ENCODE measurements at places on chromosomes 16 and 17.

DNA sequence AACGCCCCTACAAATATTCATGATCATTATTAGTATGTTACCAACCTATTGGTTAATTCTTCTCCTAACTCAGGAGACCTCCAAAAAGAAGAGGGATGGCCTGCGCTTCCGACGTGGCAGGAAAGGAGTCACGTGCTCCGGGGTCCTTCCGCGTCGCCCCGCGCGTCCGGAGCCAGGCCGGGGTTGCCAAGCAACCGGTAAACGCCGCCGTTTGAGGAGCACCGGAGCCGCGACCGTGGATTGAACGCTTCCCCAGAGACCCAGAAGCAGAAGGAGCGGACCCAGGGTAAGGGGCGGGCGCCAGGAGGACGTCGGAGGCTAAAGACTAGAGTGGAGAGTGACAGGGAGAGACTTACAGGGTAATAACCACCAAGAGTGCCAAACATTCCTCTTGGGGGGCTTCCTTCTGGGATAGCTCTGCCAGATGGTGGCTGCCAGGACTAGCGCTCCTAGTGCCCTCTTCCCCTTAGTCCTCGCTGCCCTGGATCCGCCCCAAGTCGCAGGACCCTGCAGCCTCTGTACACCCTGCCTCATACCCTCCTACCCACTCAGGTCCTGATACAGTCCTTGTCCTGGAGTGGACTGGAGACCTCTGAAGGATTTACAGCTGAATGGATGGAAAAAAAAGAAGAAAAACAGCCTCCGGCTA, at the start of gene DNAI2:
Gene DNAI2 (plus strand): TSS at position 175 of the 649 bp plus-strand sequence. CDS start 7,584 bp downstream, outside the sequence.
- H3K27ac ChIP-seq, result no peak within 1 kb of the TSS
- DNase-seq, result no peak
- peaks cover 57% of the 10 kb centered on the region for H3K4me1 ChIP-seq
- H3K4me3 ChIP-seq, result peak within 1 kb of the TSS; percentile 41

GRCh38 chr16:2710021-2710710, 9.9 kb downstream of the PRSS27 start:
- peaks cover 4% of the 10 kb centered on the region for H3K4me1 ChIP-seq
- H3K27ac ChIP-seq, result no peak overlapping the region
- H3K27me3 ChIP-seq, result no peaks in the 10 kb centered on the region
- no peak overlapping the region for H3K4me3 ChIP-seq
- peaks cover 30% of the 10 kb centered on the region for H3K36me3 ChIP-seq
- no peak for DNase-seq

GRCh38 chr17:39318636-39319035, 82.8 kb downstream of the FBXL20 start:
- no peaks in the 10 kb centered on the region for H3K27me3 ChIP-seq
- DNase-seq, result no peak
- no peaks in the 10 kb centered on the region for H3K4me1 ChIP-seq
- no peaks in the 10 kb centered on the region for H3K36me3 ChIP-seq
- no peak overlapping the region for H3K4me3 ChIP-seq

DNA sequence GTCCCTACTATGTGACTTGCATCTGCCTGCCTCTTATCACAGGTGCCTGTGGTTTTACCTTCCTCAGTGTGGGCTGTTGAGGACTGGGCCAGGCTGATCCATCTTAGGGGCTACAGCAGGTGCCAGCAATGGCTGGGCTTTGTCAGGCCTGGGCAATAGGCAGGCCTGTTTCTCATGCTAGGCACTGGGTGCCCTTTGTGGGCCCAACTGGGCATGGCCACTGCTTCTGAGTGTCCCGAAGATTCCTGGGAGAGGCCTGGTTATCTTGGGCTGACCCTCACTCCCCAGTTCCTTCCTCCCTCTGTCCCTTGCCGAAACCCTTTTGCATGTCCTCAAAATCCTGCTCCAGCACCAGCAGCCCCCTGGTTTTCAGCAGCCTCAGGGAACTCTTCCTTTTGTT, 1024.9 kb downstream of the KCNJ18 start:
- H3K36me3 ChIP-seq, result no peaks in the 10 kb centered on the region
- no peaks in the 10 kb centered on the region for H3K27me3 ChIP-seq
- no peaks in the 10 kb centered on the region for H3K4me1 ChIP-seq
- no peak for DNase-seq
- no peak overlapping the region for H3K27ac ChIP-seq

GRCh38 chr16:12089492-12090150, 113.1 kb downstream of the SNX29 start:
- peak overlapping the region; percentile 72 for H3K27ac ChIP-seq
- H3K27me3 ChIP-seq, result no peaks in the 10 kb centered on the region
- peak; percentile 37 for DNase-seq
- H3K4me1 ChIP-seq, result peaks cover 60% of the 10 kb centered on the region
- H3K4me3 ChIP-seq, result peak overlapping the region; percentile 49

- no peak overlapping the region for H3K27ac ChIP-seq
- peak overlapping the region; percentile 72 for H3K4me3 ChIP-seq
- no peaks in the 10 kb centered on the region for H3K36me3 ChIP-seq
- no peak for DNase-seq
- peaks cover 20% of the 10 kb centered on the region for H3K4me1 ChIP-seq
Observed at GRCh38 chr17:41664587-41665565, 23.8 kb upstream of the EIF1 start.

GRCh38 chr16:85363881-85364280, 249.2 kb upstream of the GSE1 start:
- H3K4me1 ChIP-seq, result peaks cover 24% of the 10 kb centered on the region
- no peak overlapping the region for H3K4me3 ChIP-seq
- no peak for DNase-seq

- peaks cover 36% of the 10 kb centered on the region for H3K4me1 ChIP-seq
- no peak overlapping the region for H3K27ac ChIP-seq
- no peak for DNase-seq
- no peaks in the 10 kb centered on the region for H3K36me3 ChIP-seq
Observed at GRCh38 chr17:80030730-80031410, 4.8 kb downstream of the TBC1D16 start.

- DNase-seq, result peak; percentile 46
- H3K36me3 ChIP-seq, result no peaks in the 10 kb centered on the region
- H3K27me3 ChIP-seq, result peaks cover 43% of the 10 kb centered on the region
- H3K4me3 ChIP-seq, result no peak overlapping the region
- H3K27ac ChIP-seq, result peak overlapping the region; percentile 16
Observed at GRCh38 chr16:27383556-27384243, 18.3 kb upstream of the IL21R start.

GRCh38 chr17:21072745-21073197, 30.0 kb upstream of the USP22 start:
- H3K4me3 ChIP-seq, result no peak overlapping the region
- no peak overlapping the region for H3K27ac ChIP-seq
- no peak for DNase-seq
- H3K27me3 ChIP-seq, result no peaks in the 10 kb centered on the region

DNA sequence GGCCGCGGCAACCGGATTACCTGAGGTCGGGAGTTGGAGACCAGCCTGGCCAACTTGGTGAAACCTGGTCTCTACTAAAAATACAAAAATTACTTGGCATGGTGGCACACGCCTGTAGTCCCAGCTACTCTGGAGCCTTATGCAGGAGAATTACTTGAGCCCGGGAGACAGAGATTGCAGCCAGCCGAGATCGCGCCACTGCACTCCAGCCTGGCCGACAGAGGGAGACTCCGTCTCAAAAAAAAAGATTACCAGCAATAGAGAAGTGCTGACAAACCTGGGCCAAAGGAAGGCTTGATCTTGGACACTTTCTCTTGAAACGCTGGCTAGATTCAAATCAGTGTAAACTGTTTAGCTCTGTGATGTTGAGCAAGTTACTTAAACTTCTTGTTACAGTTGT, 4.3 kb downstream of the MT1H start:
- no peak overlapping the region for H3K27ac ChIP-seq
- H3K4me3 ChIP-seq, result no peak overlapping the region
- H3K4me1 ChIP-seq, result peaks cover 22% of the 10 kb centered on the region

GRCh38 chr17:73998653-73999645, 204.5 kb upstream of the RPL38 start:
- H3K36me3 ChIP-seq, result no peaks in the 10 kb centered on the region
- H3K27me3 ChIP-seq, result peaks cover 93% of the 10 kb centered on the region
- H3K27ac ChIP-seq, result no peak overlapping the region
- no peaks in the 10 kb centered on the region for H3K4me1 ChIP-seq
- peak overlapping the region; percentile 15 for H3K4me3 ChIP-seq

DNA sequence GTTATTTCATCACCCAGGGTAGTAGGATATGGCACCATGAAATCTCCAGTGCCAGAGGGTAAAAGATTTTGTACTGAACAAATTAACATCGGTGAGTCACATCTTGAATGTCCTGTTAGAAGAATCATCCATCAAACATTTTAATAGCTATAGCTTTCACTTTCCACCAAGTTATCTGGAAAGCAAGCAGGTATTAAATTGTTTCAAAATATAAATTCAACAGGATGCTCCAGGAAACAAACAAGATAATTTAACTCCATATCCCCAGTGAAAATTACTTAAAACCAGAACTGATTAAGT, 2.4 kb downstream of the VEZF1 start:
- DNase-seq, result no peak
- H3K36me3 ChIP-seq, result peaks cover 23% of the 10 kb centered on the region
- peaks cover 95% of the 10 kb centered on the region for H3K4me1 ChIP-seq
- H3K27ac ChIP-seq, result peak overlapping the region; percentile 99
- peak overlapping the region; percentile 89 for H3K4me3 ChIP-seq

DNA sequence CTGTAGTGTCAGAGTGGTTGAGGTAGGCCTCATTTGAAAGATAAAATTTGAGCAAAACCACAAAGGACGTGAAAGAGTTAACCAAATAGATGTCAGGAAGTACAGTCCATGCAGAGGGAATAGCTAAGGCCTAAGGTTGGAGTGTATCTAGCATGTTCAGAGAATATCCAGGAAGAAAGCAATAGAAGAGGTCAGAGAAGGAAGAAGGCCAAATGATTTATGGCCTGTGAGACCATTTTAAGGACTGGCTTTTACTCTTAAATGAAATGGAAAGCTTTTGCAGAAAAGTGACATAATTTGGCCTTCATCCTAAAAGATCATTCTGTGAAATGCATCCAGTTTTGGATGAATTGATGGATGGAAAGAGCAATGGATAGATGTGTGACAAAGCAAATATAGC, 116.5 kb downstream of the NLK start:
- no peaks in the 10 kb centered on the region for H3K27me3 ChIP-seq
- no peak for DNase-seq
- no peak overlapping the region for H3K27ac ChIP-seq

- no peak for DNase-seq
- peaks cover 25% of the 10 kb centered on the region for H3K27me3 ChIP-seq
- no peak overlapping the region for H3K27ac ChIP-seq
Observed at GRCh38 chr17:77636835-77637817, 321.4 kb upstream of the TNRC6C start.

DNA sequence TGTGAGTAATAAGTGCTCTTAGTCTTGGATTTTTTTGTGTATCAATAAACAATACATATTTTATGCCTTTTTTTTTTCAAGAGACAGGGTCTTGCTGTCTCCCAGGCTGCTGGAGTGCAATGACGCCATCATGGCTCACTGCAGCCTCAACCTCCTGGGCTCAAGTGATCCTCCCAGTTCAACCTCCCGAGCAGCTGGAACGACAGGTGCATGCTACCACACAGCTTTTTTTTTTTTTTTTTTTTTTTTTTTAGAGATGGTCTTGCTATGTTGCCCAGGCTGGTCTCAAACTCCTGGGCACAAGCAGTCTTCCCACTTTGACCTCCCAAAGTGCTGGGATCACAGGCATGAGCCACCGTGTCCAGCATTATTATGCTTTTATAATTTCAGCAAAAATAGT, 13.0 kb downstream of the ACSF2 start:
- H3K27ac ChIP-seq, result no peak overlapping the region
- H3K36me3 ChIP-seq, result no peaks in the 10 kb centered on the region
- peaks cover 13% of the 10 kb centered on the region for H3K4me1 ChIP-seq
- H3K27me3 ChIP-seq, result no peaks in the 10 kb centered on the region
- no peak overlapping the region for H3K4me3 ChIP-seq
- DNase-seq, result no peak

- peaks cover 100% of the 10 kb centered on the region for H3K27me3 ChIP-seq
- H3K36me3 ChIP-seq, result no peaks in the 10 kb centered on the region
- no peak overlapping the region for H3K4me3 ChIP-seq
- peaks cover under 1% of the 10 kb centered on the region for H3K4me1 ChIP-seq
Observed at GRCh38 chr16:86490859-86491639, 19.3 kb upstream of the FOXF1 start.

DNA sequence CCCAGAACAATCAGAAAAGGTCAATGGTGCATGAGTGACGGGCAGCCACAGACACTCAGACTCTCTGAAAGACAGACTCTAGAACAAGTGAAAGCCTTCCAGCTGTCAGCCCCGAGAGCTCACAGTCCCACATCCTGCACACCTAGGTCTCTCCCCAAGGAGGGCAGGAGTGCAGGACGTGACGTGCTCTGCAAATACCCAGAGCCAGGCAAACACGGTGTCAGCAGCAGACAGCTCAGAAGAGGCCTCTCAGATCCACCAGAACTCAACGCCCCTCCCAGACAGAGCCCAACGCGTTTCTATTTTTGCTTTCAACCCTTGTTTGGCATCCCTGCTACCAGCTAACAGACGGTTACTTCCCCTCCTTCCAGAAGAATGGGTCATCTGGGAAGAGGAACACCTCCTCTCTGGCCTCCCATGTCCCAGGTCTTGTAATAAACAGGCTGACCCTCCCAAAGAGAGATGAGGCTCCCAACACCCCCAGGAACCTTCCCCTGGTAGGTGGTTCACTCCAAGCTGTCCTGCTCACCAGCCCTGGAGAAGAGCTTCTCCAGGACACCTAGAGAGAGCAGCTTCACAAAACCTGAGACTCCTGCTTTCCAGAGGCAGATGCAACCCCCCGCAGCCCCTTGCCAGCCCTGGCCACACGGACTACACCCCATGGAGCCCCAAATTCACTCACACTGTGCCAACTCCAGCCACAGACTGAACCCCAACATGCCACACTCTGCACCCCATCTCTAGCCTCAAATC, 7.6 kb downstream of the PITPNM3 start:
- H3K4me3 ChIP-seq, result peak overlapping the region; percentile 11
- H3K4me1 ChIP-seq, result peaks cover 16% of the 10 kb centered on the region
- H3K36me3 ChIP-seq, result no peaks in the 10 kb centered on the region
- peak overlapping the region; percentile 38 for H3K27ac ChIP-seq
- DNase-seq, result no peak

DNA sequence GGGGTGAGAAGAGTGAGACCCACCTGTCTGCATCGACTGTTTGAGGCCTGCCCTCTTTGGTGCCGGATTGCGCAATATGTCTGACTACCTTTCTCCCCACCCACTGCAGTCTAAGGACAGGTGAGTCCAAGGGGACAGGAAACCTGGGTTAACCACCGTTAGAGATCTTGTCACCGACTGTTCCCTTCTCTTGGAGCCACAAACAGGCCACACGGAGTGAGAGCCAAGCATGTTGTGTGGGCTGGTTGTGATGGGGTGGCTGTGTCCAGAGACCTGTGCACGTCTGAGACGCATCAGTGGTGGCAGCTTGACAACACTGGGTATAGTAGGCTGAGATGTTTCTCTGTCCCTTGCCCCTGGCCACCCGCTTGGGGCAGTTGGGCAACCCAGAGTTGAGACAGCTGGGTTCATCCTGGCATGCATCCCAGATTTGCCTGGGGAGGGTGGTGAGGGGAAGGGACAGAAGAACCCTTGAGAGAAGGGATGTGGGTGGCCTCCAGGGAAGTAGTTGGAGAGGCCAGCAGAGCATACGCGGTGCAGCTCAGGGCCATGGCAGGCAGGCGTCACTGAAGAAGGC, 21.4 kb downstream of the MPRIP start:
- H3K27ac ChIP-seq, result peak overlapping the region; percentile 46
- DNase-seq, result peak; percentile 61
- H3K27me3 ChIP-seq, result no peaks in the 10 kb centered on the region
